ENCODE measurements at places on chromosomes 4 and X.

GRCh38 chr4:119750771-119751170, 122.2 kb upstream of the PDE5A start:
- DNase-seq, result no peak

DNA sequence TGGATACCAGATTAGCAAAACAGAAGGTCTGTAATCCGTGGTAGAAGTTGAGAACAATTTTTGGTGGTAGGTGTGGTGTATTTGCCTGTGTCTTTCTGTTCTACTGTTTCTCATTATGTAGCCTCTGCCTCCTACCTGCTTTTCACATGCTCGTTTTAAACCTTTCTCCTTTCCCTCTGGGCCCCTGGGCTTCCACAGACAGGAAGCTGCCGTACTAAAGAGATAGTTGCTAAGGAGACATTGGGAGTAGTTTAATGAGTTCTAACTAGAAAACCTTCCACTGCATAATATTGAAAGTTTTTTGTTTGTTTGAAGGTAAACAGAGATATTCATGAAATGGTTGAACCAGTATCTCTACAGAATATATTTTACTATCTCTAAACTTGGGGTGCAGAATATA, 107.8 kb downstream of the STOX2 start:
- DNase-seq, result no peak

GRCh38 chr4:25927361-25928195, 13.6 kb downstream of the SMIM20 start:
- no peak for DNase-seq

DNA sequence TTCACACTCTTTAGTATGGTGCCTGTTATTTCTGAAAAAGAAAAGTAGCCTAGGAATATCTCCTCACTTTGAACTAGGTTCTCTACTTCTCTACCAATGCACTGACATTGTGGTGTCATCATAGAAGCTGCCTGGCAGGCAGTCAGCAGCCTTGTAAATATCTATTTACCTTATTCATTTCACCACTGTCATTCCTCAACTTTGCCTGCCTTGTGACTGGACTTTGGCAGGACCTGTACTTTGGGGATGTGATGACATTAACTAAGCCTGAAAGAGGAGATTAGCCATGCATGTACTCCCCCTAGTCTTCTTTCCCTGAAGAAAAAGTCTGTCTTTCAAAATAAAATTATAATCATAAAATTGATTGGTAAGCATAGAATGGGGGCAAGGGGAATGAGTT, 207.2 kb downstream of the ARAP2 start:
- DNase-seq, result no peak

- no peak for DNase-seq
Measured at GRCh38 chrX:68666580-68666979, 19.1 kb downstream of the STARD8 start.

DNA sequence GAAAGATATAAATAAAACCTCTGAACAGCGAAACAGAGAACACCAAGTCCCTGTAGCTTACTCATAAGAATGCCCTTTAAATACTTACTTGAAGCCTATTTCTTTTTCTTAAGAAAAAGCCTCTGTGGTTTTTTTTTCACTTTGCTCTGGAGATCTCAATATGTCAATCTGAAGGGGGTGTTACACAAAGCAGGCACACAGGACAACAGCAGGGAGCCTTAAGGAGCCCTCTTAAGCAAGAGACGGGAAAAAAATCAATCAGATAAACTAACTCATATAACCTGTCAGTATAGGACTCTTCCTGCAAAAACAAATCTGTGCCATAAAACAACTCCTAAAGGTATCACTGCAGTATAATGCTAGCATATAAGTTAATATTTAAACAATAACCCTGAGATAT, 611.1 kb upstream of the ATOH1 start:
- DNase-seq, result no peak

DNA sequence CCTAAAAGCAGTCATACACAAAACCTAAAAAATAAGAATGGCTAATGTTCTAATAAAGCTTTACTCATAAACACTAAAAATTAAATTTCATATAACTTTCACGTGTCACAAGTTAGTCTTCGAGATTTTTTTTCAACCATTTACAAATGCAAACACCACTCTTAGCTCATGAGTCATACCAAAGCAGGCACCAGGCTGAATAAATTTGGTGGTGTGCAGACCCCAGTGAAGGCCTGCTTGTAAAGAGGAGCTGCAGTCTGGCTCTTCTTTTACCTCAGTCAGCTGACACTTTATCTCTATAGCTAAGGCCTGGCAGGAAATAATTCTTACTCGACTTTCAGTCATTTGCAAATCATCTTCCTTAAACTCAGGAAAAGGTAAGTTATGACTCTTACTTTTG, 37.4 kb downstream of the CLOCK start:
- no peak for DNase-seq

DNA sequence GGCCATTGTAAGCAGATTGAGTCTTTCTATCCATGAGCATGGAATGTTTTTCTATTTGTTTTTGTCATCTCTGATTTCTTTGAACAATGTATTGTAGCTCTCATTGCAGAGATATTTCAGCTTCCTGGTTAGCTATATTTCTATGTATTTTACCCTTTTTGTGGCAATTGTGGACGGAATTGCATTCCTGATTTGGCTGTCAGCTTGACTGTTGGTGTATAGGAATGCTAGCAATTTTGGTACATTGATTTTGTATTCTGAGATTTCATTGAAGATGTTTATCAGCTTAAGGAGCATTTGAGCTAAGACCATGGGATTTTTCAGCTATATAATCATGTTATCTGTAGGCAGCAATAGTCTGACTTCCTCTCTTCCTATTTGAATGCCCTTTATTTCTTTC, 154.6 kb downstream of the GUCY2F start:
- no peak for DNase-seq

DNA sequence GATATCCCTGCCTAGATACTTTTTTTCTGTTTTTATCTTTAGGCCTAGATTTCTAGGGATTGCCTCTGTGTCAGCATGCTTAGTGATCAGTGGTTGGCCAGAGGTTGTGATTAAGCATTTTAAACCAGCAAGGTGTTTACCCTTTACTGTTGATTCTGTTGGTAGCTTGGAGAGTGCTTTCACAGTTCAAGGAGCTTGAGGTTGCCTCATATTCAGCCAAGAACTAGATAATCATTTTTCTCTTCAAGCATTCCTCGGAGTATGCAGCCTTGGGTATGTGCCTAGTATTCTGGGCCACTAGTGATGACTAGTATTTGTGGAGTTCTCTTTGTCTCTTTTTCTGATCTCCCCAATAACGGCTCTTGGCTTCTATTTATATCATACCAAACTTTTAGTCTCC, 20.4 kb downstream of the APOOL start:
- no peak for DNase-seq

DNA sequence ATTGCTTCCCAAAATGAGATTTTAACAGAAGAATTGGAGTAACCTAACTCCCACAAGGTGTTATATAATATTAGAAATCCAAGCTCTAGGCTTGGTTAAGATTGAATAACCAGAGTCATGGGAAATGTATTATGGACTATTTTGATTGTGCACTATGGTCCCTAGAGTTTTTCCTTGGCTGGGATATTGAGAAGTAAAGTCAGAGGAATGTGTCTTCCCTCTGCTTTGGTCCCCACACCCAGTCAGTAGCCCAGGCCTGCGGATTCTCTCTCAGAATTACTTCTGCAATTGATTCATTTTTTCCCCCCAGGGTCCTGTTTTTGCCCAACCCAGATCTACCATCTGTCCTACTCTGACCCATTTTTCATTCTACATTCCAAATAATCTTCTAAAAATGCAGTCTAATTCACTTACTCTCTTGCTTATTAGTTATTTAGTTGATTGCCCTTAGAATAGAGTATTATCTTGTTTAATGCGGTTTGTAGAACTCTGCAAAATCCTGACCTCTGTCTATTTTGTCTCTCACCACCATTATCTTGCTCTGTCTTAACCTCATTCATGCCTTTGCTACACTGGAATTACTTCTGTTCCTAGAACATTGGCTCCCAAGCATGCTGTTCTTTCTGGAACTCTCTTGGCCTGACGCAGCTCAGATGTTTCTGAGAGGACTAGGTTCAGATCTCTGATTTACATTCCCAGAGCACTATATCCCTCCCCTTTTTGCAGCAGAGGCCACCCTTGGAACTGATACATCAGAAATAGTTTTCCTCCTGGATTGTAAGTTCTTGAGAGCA, 23.6 kb downstream of the GUCY1A1 start:
- no peak for DNase-seq

- DNase-seq, result no peak
Measured at GRCh38 chr4:35124106-35124505, 1120.2 kb downstream of the ARAP2 start.

All from stimulated activated CD8-positive, alpha-beta memory T cell treated with anti-CD3 and anti-CD28 coated beads, Interleukin-4, amount 100 ng/mL, for 4 hours (primary cell).